Stimulated activated CD8-positive, alpha-beta memory T cell treated with anti-CD3 and anti-CD28 coated beads, Interleukin-7, amount 100 ng/mL, for 4 hours (primary cell): ENCODE measurements at places on chromosomes 16 and 17.

GRCh38 chr17:59287891-59288290 lies 43.6 kb upstream of the YPEL2 start:
- DNase-seq: no peak

- DNase-seq: no peak
Measured at GRCh38 chr17:63437287-63438091, 8.6 kb downstream of the CYB561 start.

DNA sequence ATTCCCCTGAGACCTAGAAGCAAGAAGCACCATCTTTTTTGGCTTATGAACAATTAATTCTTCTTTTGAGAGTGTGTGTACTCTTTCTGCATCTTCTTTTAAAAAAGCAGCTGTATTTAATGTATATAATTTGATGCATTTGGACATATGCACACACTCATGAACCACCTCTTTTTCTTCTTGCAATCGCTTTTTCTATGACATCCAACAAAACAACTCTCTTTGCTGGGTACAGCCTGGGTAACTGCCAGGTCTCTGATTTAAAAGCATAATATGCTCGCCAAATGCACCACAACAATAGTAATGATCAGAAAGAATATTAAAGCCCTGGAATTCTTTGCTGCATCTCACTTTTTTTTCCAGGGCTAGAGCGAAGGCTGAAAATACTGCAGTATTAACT lies 97.3 kb downstream of the HAPSTR1 start:
- no peak for DNase-seq

DNA sequence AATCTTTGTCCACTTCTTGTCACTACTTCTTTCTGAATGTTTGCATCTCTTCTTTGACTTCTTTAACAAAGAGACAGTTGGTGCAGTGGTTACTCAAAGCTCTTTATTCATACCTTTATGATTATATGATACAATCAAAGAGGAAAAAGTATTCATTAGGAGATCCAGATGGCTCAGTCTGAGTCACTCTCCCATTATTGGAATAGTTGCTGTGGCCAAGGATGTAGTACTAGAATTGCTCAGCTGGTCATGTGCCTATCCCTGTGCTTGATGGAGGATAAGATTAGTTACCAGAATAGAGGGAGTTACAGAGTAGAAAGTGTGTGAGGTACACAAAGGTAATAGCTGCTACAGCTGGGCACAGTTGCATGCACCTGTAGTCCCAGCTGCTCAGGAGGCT lies 18.3 kb downstream of the BCAS3 start:
- DNase-seq: no peak

GRCh38 chr17:26773189-26774188 lies 520.4 kb upstream of the WSB1 start:
- no peak for DNase-seq

DNA sequence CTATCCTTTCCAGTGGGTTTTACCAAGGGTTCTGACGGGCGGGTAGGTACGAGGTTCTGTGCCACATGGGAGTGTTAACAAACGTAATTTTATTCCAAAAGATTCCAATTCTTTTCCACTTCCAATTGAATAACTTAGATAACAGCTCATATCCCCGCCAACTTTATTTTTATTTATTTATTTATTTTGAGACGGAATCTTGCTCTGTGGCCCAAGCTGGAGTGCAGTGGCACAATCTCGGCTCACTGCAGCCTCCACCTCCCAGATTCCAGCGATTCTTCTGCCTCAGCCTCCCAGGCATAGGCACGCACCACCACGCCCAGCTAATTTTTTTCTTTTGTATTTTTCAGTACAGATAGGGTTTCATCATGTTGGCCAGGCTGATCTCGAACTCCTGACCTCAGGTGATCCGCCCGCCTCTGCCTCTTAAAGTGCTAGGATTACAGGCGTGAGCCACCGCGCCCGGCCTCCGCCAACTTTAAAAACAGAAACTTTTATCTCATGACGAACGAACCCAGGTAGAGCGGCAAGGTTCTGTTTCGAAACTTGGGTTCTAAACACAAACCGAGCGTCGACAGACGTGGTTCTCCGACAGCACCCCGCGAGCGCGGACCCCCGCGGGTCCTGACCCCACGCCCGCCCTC lies 613 bp downstream of the ECI1 start:
- DNase-seq: no peak

GRCh38 chr16:81006211-81006812 lies 373 bp downstream of the CMC2 start:
- DNase-seq: peak; percentile 72

DNA sequence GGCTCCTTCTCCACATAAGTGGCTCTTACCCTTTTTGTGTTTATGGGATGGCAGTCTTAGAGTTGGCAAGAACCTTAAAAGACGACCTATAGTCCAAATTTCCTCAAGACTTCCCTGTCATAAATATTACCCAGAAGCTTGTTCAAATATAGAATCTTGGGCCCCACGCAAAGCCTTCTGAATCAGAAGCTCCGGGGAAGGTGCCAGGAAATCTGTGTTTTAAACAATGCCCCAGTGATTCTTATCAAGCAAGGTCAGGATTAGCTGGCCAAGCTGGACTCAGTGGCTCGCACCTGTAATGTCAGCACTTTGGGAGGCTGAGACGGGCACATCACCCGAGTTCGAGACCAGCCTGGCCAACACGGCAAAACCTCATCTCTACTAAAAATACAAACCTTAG lies 85.7 kb downstream of the TIMM22 start:
- DNase-seq: no peak

DNA sequence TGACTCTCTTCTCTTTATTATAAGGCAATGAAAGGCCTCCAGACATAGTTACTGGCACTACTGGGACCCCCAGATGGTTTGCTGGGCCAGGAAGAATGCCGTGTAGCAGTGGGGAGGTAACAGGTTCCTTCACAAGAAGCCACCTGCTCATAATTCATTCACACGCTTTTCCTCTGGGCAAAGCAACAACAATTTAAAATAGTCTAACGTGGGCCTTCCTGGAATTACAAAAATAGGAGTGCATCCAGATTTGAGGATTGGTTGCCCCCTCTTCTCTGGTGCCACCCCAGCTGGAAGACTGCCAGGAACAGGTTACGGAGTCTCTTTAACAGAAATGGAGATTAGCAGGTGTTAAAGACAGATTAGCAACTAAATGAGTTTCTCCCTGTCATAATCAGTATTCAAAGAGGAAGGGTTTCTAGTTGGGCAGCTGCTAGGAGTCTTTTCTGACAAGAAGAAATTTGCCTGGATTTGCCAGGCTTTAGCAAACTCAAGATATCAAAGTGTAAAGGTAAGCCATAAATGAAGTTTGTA lies 409.6 kb downstream of the NPIPA8 start:
- DNase-seq: no peak

- DNase-seq: no peak
Measured at GRCh38 chr16:47727131-47727530, 266.0 kb downstream of the PHKB start.

DNA sequence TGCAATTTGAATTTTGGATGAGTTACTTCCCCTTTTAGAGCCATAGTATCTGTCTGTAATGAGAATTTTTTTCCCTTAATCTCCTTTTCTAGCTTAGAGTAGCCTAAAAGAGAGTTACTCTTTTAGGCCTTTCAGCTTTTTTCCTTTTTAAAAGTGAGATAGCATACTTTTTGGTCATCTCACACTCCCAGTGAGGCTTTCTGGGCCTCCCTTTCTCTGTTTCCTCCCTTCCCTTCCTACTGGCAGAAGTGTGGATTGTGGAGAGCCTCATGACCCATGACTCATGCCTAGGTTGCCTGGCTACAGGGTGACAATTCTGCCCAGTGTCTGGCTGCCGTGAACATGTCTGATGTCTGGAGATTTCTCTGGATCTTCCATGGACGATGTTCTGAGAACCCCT lies 15.2 kb downstream of the KRT23 start:
- no peak for DNase-seq

DNA sequence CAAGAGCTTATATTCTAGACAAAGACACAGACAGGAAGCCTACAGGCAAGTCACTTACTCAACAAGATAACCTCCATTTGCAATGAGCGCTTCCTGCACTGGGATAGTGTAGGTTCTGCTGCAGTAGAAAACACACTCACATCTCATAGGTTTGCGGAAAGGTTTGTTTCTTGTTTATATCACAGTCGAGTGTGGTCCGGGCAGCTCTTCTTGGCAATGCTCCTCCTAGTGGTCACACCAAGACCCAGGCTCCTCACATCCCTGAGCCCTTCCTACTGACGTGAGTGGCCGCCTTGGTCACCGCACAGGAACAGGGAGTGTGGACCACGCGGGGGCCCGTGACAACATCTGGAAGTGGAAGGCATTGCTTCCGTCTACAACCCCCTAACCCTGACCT lies 48.0 kb upstream of the RBFOX3 start:
- DNase-seq: no peak

DNA sequence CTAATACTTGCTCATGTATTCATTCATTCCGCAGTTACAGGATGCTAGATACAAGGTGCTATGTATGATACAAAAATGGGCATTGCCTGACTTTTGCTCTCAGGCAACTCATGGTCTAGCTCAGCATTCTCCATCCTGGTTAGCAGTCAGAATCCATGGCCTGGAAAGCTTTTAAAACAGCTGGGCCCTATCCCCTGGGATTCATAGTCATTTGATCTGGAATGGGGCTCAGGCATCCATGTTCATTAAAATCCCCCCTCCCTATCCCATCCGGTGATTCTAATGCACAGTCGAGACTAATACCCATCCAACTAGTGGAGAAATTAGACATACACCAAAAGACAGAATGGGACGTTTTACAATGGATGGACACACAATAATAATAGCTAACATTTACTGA lies 104.1 kb upstream of the TMEM132E start:
- DNase-seq: no peak

DNA sequence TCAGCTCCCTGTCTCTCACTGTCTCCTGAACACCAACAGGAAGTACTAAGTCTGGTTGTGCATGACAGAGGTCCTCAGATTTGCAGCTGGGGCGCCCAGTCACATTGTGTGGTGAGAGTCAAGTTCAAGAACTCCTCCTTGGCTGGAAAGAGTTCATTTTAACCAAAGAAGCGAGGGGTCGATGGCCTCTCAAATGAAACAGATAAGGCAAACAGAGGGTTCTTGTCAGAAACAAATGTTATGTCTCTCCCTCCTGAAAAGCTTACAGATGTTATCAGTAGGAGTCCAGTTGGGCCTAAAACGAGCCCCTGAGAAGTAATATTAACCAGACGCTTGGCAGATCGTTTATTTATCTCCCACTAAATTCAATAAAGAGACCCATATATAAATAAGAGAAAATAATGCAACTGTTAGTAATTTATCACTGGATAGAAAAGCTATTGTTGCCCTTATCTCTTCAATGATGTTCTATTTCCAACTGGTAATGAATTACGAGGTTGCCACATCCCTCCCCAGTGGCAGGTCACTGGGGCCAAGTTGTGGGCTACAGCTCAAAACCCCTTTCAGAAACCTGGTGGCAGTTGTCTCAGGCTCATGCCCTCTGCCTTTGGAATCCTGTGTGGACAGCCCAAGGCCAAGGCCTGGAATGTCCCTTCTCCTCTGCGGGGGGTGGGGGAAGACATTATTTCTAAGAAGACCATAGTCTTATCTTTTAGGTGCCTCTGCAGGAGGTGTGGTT lies 307.5 kb upstream of the DYNLRB2 start:
- DNase-seq: no peak

- DNase-seq: no peak
Measured at GRCh38 chr16:88005181-88005581, 53.9 kb downstream of the BANP start.

DNA sequence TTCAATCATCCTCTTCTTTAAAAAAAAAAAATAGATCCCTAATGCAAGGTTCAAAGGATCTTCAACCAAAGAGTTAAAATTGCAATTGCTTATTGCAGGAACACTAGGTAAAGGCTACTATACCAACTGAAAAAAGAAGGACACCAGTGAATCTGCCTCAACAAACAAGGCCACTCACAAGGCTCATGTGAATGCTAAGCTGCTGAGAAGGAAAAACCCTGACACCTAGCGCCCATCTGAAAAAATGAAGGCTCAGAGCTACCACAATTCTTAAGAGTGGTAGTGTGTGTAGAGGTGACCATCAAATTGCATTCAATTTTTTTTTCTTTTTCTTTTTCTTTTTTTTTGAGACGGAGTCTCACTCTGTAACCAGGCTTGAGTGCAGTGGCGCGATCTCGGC lies 201.6 kb upstream of the C17orf78 start:
- no peak for DNase-seq

- no peak for DNase-seq
Measured at GRCh38 chr16:76970087-76970744, 220.8 kb upstream of the MON1B start.

DNA sequence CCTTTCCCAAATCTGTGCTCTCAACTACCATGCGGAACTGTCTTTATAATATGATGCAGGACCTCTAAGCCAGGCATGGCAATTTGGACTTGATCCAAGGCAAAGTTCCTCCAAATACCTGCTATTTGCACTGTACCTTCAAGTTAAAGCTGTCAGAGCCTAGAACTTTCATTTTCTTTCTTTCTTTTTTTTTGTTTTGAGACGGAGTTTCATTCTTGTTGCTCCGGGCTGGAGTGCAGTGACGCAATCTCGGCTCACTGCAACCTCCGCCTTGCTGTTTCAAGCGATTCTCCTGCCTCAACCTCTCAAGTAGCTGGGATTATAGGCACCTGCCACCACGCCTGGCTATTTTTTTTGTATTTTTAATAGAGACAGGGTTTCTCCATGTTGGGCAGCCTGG lies 51.7 kb downstream of the ARHGAP27 start:
- DNase-seq: no peak

- DNase-seq: peak; percentile 62
Measured at GRCh38 chr16:180681-181564, 664 bp downstream of the HBQ1 start.

DNA sequence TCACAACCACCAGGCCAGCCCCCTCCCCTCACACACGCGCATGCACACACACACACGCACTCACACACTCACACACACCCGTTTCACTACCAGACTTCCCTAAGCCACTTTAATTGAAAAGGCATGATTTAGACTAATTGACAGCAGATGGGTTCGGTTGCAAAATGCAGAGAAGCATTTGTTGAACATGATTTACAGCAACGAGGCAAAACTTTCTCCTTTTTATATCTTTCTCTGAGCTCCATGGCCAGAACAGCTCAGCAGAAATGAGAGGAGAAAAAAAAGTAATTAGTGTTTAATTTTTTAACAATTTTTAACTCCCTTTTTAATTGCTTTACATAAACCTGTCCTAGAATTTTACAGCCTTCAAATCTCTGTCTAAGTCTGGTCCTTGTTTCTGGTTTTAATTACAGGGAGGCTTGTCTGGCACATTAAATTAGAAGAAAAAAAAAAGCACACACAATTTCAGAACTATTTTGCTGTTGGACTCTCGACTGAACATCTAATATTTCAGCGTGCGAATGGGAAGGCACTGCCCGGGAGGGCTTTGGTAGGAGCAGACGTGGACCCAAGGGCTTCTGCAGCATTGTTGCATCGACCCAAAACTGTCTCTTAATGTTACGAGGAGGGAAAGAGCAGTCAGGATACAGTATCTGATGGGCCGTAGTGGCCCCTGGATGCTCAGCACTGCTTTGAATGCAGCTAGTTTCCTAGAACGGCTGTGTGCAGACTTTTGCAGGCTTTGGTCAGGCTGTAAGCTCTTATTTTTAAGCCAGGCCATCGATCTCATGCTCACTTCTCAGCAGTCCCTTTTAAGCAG lies 255.9 kb downstream of the SOX9 start:
- DNase-seq: no peak
